Thoracic aorta (tissue), 2 donors: ENCODE measurements at places on chromosomes 12 and 14. TPM values are rescaled to one million over a fixed set of nuclear protein-coding genes. Genes with fewer than 3 reads are reported as not detected.

DNA sequence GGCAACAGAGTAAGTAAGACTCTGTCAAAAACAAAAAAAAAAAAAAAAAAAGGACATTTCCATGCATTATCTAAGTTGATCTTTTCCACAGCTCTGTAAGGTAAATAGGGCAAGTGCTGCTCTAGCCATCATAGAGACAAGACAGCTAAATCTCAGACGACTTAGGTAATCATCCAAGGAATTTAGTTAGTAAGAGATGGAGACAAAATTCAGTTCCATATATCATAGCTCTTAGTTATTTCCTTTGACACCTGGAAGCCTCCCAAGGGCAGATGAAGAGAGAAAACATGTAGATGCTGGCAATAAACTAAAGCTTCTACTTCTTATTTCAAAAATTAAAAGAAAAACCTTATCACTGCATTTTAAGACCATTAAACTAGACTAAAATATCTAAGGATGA, 48.7 kb downstream of the ST8SIA1 start:
- DNase-seq, result no peak

- DNase-seq, result no peak
These were observed 2.5 kb downstream of the ANG start for GRCh38 chr14:20690848-20691640.

DNA sequence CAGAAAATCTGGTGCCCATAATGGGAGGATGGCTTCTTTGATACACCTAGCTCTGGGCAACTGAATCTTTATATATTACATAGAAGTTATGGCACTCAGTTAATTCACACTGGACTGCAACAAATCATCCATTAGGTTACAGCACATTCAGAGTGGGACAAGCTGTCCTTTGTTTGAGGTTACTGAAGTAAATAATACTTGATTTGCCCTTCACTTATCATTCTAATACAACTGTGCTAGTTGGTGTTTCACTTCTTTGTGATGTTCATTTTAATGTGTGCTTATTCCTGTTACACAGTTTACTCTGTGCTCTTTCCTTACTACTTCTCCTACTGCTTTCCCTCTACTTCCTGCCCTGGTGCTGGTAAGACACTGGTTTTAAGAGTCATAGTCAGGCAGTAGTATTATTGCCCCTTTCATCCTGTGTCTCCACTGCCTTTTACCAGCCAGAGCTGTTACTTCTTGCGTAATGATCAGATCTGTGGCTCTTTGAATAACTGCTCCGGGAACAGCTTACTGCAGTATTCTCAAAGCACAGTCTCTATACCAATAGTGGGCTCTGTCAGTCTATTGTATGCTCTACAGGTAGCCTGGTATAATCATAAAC, 36.4 kb upstream of the GXYLT1 start:
- no peak for DNase-seq

DNA sequence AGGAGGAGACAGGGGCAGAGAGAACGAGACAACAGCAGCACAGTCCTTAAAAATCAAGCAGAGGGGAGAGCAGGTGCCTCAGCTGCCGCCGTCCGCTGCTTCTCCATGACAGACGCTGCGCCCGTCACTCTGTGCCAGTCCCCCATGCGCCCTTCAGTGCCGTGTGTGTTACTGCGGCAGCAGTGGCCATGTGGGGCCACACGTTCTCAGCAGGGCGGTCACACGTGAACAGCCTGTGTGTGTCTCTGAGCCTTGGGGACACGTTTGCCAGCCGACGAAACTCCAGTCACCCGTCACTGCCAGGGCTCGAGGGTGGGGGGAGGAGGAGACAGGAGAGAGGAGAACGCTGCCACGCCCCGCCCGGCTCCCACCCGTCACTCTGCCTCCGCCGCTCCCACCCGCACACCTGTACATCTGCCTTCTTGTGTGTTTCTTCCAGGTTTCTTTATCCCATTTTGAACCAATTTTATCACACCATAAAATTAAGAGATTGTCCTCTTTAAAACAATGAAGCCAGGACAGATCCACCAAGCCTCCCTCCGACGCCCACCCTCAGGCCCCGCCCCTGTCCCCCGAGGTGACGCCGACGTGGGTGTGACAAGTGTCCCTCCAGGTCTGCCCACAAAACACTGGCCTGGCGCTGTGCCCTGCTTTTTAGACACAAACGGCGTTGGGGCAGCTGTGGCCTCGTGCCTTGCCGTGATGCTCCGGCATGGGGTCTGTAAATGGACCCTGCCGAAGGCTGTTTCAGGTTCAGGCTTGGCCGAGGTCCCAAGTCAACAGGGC, 58.2 kb downstream of the GALNT9 start:
- DNase-seq, result no peak

GRCh38 chr12:105944628-105945027, 194.1 kb downstream of the NUAK1 start:
- DNase-seq, result no peak

The MYF6 gene
- not detected for total RNA-seq
